Activated CD8-positive, alpha-beta memory T cell treated with anti-CD3 and anti-CD28 coated beads for 1 hour (primary cell): ENCODE measurements at places on chromosomes 13 and 19.
A peak's percentile ranks its signal among the peaks of the same experiment; 100 is the strongest.

- DNase-seq, result no peak
Observed at GRCh38 chr19:30288911-30289310, 83.3 kb upstream of the ZNF536 start.

GRCh38 chr19:19566306-19566705, 28.2 kb downstream of the CILP2 start:
- DNase-seq, result no peak

- no peak for DNase-seq
Observed at GRCh38 chr19:29397748-29398147, 128.0 kb upstream of the VSTM2B start.

GRCh38 chr13:113950451-113951245, 23.2 kb downstream of the C13orf46 start:
- no peak for DNase-seq

DNA sequence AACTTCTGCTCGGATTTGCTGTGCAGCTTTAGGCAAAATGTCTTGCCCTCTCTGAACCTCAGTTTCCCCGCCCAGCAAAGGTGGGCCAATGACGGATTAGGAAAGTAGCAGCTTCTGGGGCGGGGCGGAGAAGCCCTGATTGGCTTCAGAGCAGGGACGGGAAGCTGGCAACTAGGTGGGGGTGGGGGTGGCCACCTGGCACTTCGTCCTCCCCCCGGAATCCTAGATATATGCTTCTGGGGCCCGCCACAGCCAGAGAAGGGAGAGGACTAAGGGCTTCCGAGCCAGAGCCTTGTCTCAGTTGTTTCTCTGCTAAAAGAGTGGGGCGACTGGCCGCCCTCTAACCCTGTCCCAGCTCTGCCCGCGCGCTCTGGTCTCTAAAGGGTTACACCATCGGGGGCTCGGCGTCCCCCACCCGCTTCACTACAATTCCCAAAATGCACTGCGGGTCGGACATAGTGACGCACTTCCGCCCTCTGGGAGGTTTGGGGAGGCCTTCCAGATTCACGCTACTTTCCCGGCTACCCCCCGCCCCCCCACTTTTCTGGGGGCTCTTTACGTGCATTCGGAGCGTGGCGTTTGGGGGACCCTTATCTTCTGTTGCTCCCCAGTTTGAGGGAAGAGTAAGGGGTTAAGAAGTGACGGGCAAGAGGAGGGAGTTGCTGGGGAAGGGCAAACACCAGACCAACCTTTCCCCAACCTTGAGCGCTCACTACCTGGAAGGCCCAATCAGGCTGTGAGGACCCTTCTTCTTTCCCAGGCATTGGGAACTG, 672 bp upstream of the IRF2BP1 start:
- peak; percentile 76 for DNase-seq

GRCh38 chr19:47762615-47763308, 15.7 kb upstream of the SELENOW start:
- DNase-seq, result no peak

DNA sequence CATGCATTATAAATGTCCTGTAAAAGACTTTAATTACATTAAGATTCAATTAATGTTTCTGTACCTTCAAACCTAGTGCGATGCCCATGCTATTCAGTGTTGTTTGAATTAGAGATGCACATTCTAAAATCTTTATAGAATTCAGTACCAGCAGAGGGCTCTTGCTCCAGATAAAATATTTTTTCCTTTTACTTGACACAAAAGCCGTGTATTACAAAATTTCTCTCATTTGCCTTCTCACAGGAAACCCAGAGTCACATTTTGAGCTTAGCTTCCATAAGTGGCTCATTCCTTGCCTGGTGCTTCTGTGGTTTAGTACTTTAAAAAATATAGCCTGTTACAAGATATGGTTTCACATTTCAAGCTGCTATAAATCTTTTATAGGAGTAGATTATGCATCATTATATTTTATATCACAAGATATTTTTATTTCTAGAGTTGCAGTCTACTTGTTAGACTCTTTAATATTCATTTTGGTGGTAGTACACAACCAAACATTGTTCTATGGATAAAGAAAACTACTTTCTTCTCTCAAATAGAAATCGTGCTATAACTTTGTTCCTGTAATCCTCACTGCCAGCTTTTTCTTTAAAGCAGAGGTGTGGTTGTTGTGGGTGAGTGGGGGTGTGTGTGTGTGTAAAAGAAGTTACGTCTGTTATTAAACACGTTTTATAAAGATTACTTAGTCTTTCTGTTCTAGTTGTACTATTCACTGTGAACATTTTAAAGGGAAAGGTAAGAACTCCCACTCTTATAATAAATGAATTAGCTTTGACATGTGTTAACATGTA, 101.4 kb downstream of the RNF17 start:
- DNase-seq, result no peak

- no peak for DNase-seq
Observed at GRCh38 chr13:74768521-74769085, 634.4 kb upstream of the KLF12 start.

GRCh38 chr13:84352946-84353345, 470.7 kb upstream of the SLITRK1 start:
- no peak for DNase-seq

- no peak for DNase-seq
Observed at GRCh38 chr13:110411688-110412059, 104.6 kb downstream of the COL4A2 start.

GRCh38 chr13:100983111-100983510, 308.5 kb upstream of the TMTC4 start:
- no peak for DNase-seq

DNA sequence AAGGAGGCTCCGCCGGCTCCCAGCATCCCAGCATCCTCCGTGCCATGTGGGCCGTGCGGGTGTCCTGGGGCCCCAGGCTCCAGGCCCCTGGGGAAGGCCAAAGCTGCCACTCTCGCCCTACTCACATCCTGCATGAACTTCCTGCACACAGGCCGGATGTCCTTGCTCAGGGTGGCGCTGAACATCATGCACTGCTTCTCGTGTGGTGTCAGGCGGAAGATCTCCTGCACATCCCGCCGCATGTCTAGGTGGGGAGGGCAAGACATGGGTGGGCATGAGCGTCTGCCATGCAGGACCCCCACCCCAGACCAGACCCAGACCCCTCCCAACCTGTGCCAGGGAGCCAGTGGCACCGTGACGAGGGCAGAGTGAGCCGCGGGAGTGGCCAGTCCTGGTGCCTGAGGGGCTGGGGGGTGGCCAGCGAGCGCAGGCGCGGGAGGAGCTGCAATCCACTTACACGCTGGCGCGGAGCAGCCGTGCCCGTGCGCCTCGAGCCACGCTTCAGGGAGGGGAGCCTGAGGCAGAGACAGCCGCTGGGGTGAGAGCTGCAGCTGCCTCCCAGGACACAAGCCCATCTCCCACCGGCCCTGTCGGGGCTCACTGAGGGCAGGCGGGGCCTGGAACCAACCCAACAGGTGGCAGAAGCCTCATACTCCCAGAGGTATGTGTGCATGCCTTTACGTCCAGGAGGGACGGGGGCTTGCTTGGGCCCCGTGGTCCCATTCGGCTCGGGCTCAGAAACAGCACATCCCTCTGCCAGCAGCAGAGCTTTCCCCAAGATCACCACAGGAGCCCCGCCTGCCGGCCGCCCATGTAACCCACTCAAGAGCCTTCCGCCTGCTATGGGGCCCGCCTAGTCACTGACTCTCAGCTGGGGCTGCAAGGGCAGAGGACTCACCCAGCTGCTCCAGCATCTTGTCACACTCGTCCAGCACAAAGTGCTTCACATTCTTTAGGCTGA, 8.8 kb downstream of the DDX39A start:
- DNase-seq, result no peak

GRCh38 chr19:31120952-31121351, 228.3 kb downstream of the TSHZ3 start:
- no peak for DNase-seq

DNA sequence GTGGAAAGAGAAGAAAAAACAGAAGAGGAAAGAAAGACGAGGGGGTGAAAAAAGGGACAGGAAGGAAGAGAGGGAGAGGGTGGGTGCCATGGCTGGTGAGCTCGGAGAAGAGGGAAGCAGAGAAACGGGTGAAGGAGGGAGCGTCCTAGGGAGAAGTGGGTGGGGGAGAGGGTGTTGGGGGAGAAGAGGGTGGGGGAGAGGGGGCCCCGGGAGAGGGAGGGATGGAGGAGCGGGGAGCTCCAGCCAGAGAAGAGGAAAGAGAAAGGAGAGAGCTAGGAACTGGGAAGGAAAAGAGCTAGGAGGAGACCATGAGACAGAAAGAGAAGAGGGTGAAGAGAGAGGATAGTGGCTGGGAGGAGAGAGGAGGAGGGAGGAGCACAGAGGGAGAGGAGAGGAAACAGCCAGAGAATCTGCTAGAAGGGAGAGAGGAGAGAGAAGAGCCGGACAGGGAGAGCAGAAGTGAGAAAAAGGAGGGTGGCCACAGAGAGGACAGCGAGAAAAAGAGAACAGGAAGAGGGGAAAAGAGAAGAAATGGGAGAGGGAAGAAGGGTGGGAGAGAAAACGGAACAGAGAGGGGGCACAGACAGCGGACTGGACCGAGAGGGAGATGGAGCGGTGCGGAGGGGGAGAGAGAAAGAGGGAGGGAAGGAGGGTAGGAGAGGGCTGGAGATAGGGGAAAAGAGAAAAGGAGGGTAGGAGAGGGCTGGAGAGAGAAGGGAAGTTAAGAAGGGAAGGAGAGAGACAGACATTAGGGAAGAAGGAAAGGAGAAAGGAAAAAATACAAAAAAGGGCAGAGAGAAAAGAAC, 11.9 kb upstream of the GARIN5A start:
- no peak for DNase-seq

GRCh38 chr19:18868380-18869022, 27.5 kb downstream of the CERS1 start:
- no peak for DNase-seq

DNA sequence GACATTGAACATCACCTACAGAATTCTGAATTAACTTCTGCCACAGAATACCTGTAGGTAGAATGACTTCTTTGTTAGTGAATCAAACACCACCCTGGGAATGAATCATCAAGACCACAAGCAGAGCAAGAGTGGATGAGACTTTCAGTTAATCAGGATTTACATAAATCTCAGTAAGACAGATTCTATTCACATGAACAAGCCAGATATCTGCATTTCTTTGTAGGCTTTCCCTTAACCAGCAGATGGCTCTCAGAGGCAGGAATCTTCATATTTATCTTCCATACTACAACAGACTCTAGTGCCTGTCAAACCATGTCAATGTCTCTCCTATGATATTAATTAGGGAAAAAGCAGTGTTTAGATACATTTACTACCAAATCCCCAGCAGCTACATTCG, 412.1 kb downstream of the KLF12 start:
- no peak for DNase-seq

DNA sequence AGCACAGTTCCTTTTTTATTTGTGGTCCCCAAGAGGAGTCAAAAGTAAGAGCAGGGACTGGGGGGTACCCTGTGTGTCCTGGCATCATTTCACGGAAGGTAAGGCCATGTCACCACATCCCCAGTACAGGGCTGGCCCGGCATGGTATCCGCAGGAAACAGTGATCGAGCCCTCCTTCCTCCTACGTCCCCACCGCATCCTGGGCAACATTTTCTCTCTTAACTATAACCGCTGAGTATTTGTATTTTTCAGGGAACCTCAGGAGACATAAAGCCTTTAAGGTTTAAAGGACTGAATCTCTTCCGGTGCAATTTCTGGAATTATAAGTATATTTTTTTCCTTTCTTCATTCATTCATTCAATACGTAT, 13.6 kb upstream of the LATS2 start:
- DNase-seq, result no peak

DNA sequence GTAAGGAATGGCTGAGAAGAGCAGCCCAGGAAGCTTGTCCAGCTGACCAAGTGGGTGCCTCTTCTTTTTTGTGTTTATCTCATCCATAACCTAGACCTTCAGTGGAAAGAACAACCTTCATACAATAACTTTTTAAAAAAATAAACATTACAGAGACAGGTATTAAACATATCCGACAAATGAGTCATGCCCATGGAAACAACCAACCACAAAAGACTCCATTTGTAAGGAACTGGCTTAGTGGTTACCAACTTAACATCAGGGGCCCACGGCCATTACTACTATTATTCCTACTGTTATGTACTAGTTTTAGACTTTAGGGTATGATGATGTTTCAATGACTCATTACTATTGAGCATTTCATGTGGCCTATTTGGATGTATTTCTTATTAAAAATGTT, 191.7 kb upstream of the SERP2 start:
- no peak for DNase-seq

DNA sequence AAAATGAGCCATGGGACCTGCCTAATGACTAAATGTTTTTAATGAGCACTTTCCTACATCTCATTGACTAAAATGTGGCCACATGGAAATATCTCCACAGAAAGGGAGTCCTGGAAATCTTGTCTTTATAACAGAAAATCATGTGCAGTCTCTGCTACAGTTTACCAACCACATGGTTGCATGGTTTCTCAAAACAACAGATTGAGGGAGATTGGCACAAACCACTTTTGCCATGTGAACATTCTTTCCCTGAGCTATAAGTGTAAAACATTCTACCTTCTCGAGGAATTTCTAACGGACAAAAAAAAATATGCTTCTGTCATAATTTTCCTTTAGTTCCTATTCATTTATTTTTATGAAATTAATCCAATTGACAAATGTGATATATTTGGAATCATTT, 218.9 kb upstream of the SLITRK5 start:
- no peak for DNase-seq

DNA sequence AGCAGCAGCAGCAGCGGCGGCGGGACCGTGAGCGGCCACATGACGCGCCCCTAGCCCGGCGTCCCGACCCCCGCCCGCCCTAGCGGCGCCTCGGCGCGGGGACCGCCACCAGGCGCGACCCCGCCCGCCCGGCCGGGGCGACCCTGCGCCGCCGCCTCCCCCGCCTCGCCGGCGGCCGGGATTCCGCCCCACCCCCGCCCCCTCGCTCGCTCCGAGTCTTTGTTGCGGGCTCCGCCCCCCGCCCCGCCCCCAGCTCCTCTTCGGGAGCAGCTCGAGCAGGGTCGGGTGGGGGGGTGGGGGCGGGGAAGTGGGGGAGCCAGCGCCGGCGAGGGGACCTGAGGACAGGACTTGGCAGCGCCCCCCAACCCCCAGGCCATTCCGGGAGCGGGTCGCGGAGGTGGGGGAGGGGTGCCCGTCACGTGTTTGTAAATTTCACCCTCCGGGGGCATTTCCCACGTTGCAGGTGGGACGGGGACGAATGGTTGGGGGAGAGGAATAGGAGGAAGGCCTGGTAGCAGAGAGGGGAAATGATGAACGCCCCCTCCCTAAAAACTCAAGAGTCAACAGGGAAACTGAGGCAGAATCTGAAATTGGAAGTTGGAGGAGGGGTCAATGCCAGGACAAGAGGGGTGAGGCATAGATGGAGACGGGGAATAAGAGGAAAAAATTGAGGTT, at the start of gene OLFM2:
OLFM2 (minus strand) TSS at position 190 of the 675 bp plus-strand sequence; CDS start at position 41, 149 bp downstream.
- no peak for DNase-seq

DNA sequence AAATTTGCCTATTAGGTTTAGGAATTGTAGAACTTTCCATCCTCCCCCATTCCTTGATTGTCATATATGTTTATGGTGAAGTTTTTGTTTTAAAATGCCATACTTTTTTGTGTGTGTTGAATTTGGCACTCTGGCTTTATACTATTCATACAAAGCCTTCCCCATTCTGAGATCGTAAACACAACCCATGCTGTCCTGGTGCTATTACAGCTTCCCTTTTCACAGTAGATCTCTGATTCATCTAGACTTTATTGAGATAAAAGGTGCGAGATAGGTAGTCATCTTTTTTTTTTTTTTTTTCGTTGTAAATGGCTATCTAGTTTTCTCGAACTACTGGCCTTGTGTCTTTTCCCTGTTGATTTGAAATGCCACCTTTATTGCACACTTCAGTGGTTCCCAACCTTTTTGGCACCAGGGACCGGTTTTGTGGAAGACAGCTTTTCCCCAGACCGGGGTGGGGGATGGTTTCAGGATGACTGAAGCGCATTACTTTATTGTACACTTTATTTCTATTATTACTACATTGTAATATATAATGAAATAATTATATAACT, 94.6 kb downstream of the LRCH1 start:
- no peak for DNase-seq

- no peak for DNase-seq
Observed at GRCh38 chr13:45162194-45162593, 38.7 kb downstream of the KCTD4 start.
